D341Med (cell line): ENCODE measurements at places on chromosomes 2 and 18.

GRCh38 chr2:220277445-220277975 lies 650.1 kb downstream of the SLC4A3 start:
- no peak for DNase-seq

DNA sequence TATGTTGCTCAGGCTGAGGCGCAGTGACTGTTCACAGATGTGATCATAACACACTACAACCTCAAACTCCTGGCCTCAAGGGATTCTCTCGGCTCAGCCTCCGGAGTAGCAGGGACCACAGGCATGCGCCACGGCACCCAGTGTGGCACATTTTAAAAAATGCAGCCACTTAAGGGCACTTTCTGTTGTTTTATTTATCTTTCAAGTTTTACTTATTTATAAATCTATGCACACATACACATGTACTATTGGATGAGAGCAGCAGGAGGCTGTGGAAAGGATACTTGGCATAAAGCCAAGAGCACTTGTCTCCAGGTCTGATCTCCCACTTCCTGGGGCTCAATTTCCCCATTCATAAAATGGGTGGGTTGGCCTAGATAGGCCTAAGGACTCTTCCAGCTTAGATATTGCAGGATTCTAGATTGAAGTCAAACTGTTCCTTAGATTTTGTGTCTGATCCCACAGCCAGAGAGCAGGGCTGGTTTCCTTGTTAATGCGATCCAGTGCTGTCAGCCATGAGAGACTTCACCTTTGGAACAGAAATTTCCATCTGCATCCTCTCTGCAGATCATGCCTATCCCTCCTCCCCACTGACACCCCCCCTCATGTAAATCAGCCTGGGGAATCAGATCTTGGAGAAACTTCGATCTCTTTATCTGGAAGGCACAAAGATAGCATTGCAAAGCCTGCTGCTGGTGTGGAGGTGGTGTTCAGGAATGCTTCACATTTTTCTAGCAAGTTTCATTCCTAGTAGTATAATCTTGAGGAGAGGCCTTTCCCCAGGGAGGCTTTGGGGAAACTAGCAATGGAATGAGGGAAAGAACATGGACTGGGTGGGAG lies 24.7 kb downstream of the PCBP1 start:
- DNase-seq: no peak

DNA sequence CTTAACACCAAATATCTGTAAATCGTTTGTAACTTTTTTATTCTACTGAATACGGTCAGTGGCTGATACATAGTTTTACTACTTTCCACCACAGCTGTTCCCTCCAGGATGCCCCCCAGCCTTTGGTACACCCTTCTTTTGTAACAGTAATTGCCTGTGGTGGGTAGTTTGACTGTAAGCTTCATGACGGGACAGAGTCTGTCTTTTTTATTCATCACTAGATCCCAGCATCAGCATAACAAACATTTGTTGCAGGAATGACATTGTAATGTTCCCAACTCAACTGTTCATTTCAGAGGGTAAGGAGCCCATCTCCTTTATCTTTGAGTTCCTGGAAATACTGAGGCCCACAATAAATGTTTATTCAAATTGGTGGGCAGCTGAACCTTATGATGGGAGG lies 67.5 kb downstream of the MBOAT2 start:
- DNase-seq: no peak

DNA sequence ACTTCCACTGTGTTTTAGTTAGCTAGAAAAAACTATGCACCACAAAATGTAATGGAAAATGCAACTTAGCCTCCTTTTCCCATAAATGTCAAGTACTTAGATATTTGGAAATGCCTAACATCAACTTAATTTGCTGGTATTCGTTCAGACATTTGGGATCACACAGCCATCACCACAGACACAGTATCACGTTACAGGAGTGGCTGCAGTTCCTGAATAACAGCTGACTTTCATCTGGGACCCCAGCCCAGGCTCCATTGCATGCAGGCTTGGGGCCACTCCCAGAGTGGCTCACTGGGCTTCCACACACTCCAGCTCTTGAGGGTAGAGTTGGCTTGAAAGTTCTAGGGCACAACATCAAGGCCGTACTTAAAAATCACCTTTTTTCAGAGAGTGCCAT lies 9.3 kb downstream of the TMEM182 start:
- no peak for DNase-seq

DNA sequence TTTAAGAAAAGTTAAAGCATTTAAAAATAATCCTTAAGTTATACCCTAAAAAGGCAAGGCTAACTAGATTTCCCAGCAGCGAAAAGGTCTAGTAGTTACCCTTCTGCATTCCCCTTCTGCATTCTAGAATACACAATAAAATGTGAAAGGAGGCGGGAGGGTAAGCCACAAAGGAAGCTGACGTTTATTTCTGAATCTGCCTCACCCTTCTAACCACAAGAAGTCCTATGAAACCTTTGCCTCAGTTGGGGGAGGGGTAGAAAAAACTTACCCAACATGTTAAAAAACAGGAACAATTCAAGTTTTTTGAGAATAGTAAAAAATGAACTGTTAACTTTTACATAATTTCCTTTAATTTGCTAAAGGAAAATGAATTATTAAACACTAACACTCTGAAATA lies 11.3 kb downstream of the STK17B start:
- no peak for DNase-seq

DNA sequence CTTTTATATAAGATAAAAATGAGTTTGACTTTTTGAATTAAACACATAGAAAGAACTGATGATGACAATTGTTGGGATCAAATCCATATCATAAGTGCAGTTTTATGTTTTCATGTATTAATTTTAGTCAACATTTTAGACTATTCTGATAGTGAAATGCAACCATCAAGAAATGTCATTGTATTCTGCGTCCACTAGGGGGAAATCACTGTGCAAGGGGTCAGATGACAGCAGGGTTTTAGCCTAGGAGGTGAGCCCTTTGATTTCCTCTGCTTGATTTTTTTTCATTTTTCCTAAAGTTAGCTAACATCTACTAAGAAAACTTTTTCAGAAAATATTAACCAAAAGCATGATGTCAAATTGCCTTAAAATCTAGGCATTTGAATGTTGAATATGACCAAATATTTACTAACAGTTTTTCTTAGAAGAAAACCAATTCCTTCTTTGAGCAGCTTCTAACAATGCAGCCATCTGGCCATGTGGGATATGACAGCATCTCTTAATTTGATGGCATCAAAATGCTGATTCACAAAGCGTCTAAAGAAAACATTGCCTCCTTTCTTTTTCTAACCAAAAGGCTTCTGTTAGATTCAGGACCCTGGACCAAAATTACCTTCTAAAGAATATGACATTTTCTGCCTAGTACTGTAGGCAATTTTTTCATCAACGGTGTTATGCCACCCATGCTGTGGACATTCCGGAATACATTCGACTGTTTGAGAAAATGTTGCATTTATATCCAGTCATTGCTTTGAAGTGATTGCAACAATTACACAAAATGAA lies 141.5 kb downstream of the SPHKAP start:
- peak; percentile 44 for DNase-seq

DNA sequence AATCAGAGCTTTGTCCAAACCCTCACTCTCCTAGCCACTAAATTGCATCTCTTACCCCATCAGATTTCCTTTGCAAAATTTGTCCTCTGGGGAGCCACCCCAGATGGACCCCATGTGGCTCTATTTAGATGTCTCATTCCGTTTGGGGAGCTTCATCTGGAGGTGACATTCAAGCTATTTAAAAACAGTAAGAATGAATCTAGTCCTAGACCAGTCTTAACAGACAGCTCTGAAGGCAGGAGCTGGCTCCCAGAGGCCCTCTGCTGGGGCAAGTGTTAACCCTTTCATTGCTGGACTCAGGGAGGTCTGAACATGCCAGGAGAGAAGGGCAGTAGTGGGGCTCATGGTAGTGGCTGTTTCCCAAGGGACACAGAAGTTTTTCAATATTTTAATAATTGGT lies 59.2 kb downstream of the RPL37A start:
- DNase-seq: no peak

- no peak for DNase-seq
Observed at GRCh38 chr2:167345559-167345958, 457.3 kb downstream of the XIRP2 start.

DNA sequence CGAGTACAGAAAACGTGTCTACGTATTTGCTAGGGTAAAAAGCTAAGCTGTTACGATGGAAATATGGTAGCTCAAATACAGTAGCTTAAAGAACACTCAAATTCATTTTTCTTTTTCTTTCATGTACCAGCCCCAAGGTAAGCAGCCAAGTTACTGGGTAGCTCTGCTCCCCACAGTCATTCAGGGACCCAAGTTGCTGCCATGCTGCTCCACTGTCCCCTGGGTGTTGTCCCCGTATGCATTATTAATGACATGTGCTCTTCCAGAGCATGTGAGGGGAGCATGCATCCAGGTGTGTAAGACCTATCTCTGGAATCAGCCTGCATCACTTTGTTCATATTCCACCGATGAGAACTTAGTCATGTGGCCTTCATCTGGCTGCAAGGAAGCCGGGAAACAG lies 105.1 kb upstream of the SP3 start:
- no peak for DNase-seq

- DNase-seq: no peak
Observed at GRCh38 chr2:212843409-212844199, 305.0 kb upstream of the ERBB4 start.

DNA sequence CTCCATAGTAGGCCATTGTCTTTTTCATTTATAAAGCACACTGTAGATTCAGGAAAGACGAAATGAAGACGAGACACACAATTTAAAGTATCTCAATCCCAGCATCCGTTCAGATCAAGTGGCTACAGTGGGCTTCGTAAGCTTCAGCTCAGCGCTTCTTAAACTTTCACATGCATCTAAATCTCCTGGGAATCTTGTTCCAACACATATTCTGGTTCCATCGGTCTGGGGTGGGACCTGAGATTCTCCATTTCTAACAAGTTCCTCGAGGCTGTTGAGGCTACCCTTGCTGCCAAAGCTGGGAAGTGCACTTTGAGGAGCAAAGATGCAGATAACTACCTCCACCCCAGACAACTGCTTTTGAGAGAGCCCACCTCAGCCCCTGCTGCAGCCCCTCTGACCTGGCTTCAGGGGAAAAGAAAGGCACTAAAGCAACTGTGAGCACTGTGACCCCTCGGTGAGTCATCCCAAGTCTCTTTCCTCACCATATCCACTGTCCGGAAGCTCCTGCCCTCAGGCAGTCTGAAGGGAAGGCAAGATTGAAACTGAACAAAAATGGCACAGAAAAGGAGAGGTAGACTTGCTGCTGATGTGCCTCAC lies 201.1 kb upstream of the FBXO11 start:
- DNase-seq: no peak

- DNase-seq: no peak
Observed at GRCh38 chr2:230472621-230473018, 56.6 kb downstream of the SP100 start.

DNA sequence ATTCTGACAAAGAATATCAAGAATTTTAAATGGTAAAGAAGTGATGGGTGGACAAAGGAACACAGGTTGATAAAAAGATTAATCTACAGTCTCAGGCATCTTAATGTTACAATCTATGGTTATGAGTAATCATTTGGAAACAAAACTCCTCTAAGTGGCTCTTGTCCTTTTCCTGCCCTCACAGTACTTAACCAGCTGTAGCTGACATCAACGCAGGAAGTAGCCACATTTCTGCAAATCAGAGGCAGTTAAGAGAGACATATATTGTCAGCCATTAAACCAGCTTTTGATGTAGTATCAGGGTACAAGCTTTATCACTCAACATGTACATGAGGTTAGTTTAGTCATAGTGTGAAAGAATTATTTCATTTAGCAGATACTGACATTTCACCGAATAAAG lies 244.6 kb downstream of the NR4A2 start:
- DNase-seq: no peak

DNA sequence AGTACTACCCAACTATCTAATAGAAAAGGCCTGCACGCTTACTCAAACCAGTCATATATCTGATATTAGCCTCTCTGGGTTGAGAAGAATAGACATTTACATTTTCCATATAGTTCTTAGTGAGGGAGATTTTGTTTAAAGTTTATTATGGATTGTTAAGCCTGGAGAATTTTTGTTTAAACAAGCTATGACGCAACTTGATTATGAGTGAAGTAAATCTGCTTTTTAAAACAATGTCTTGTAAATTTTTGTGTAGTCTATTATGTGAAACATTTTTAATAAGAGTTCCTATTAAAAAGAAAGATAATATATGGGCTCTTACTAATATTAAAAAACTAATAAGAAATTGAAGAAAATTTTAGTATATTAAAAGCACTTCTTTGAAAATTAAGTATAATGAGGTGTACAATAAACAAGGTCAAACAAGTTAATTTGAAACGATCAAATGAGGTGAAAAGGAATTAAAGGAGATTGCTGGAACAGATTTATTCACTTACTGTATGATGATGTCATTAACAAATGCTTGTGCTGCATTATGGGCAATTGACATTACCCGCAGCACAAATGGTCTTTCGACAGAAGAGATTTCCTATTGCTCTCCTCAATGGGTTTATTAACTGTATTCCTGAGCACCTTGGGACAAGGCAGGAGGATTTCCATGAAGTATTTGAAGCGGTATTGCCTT lies 229.2 kb upstream of the SMIM21 start:
- DNase-seq: no peak
